Cardiac ventricle fibroblast (primary cell): ENCODE measurements at places on chromosomes 3 and 15. TPM values are rescaled to one million over a fixed set of nuclear protein-coding genes. Genes with fewer than 3 reads are reported as not detected.

HESX1 gene
- total RNA-seq: 0.19 and 0.49 TPM in 2 replicates

GOLGA6L1 gene
- not detected in 2 replicates for total RNA-seq

GOLGA8M gene
- total RNA-seq: 0.34 and 1.2 TPM in 2 replicates

GP5 gene
- 0.06 and 0.10 TPM in 2 replicates for total RNA-seq

SNTN gene
- total RNA-seq: not detected in 2 replicates

CHDH gene
- 0.62 and 0.68 TPM in 2 replicates for total RNA-seq

GADL1 gene
- total RNA-seq: not detected in 2 replicates

RPL4 gene
- total RNA-seq: 5,024 and 5,893 TPM in 2 replicates

MCTP2 gene
- 1.2 and 5.2 TPM in 2 replicates for total RNA-seq
